Chondrocyte (in vitro differentiated cells): ENCODE measurements at places on chromosomes 5 and 9. TPM values are rescaled to one million over a fixed set of nuclear protein-coding genes. Genes with fewer than 3 reads are reported as not detected.

DNA sequence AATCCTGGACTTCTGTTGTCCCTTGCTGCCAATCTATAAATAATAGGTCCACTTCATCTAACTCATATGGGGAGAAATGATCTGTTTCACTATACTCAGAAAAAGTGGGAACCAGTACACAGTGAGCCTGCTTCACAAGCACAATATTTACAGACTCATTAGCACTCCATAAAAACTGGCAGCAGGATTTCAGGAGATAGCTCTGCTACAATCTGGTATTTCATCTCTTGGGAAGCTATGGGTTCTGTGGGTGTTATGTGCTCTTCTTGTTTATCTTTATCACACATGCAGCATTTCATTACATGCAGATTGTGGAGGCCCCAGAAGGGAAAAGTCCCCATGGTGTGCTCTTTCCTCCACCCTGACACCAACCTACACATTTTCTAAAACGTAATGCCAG is 33.2 kb downstream of the UGT3A2 start:
- no peak for DNase-seq

DNA sequence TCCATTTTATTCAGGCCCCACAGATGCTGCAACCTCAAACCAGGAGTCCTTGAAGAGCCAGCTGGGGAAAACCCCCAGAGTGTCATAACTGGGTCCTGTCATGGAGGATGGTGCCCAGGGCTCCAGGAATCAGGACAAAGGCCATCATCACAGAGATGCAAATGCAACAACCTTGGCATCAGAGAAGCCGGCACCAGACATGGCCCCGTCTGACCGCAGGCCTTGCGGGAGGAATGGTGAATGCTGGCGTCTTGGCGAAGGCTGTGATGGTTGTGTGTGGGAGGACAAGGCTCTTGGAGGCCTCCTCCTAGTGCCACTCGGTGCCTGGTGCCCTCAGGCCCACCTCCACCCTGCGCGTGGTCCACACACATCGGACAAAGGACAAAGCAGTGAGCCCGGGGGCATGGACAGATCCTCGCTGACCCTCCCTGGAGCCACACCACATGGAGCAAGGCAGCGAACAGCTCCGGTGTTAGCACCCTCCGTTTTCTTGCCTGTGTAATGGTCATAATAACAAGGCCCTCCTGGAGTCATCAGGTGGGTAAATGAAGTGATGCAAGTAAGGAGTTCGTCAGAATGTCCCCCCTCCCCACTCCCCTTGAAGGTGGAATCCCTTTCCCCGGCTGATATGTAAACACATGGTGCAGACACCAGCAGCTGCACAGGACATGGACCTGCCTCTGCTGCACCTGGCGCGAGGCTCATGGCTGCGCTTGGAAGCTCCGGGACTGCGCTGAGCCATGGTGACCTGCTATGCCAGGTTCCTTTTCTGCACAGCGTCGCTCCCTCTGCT is 380.7 kb downstream of the IRX2 start:
- DNase-seq, result no peak

Gene SUSD1
- total RNA-seq, result 18.5 to 29.6 TPM (median 28.1 TPM) in 3 replicates

Gene OTP
- total RNA-seq, result not detected in 3 replicates

DNA sequence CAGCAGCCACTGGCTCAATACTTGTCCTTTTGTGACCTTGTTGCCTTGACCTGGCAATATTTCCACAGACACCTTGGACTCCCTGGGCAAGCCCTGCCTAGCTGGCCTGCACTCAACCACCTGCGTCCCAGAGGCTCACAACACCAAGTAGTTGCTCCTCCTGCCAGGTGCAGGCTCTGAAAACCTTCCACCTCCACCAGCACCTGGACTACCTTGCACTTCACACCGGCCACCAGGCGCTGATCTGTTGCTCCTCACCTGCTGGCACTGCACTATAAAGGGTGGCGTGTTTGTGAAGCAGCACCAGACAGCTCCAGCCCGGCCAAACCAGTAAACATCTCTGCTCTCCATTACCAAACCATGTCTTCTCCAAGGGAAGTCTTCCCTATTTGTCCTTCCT is 997.7 kb downstream of the PTPRD start:
- DNase-seq, result peak; percentile 78

- DNase-seq, result peak; percentile 36
Measured at GRCh38 chr9:129309041-129309430, 131.0 kb upstream of the IER5L start.

- no peak for DNase-seq
Measured at GRCh38 chr9:134571946-134572917, 69.4 kb upstream of the COL5A1 start.

DNA sequence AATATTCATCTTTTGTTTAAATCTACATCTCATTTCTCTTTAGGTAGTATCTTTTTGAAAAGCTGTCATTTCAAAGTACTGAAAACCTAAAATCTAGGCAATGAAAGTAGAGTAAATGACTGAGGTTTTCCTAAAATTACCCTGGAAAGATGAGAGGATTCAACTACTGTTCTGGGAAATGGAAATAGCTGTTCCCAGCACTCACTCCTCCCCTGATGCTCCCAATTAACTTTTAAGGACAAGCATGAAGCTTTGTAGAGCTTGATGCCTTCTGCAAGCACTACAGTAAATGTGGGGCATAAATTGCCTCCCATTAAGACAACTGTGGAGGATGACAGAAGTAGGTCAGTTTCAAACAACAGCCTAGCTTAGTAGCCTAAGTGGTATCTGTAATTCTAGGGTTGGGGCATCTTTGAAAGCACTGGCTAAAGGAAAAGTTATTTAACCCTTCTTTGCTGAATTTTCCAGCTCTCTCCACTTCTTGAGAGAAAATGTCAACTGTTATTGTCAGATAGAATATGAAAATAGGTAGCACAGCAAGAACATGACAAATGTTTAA is 100.2 kb upstream of the GNA14 start:
- no peak for DNase-seq

GRCh38 chr5:39476843-39477220 is 52.1 kb upstream of the DAB2 start:
- no peak for DNase-seq

- no peak for DNase-seq
Measured at GRCh38 chr9:88084357-88085183, 53.7 kb downstream of the SPATA31C2 start.

- no peak for DNase-seq
Measured at GRCh38 chr5:73625372-73625943, 538 bp upstream of the ARHGEF28 start.

GRCh38 chr5:93724791-93725190 is 16.6 kb downstream of the POU5F2 start:
- DNase-seq, result no peak

- DNase-seq, result no peak
Measured at GRCh38 chr5:150129813-150130492, 25.7 kb downstream of the PDGFRB start.

Gene IFNA21
- not detected in 3 replicates for total RNA-seq

GRCh38 chr5:65262096-65262495 is 219.6 kb downstream of the ADAMTS6 start:
- no peak for DNase-seq

DNA sequence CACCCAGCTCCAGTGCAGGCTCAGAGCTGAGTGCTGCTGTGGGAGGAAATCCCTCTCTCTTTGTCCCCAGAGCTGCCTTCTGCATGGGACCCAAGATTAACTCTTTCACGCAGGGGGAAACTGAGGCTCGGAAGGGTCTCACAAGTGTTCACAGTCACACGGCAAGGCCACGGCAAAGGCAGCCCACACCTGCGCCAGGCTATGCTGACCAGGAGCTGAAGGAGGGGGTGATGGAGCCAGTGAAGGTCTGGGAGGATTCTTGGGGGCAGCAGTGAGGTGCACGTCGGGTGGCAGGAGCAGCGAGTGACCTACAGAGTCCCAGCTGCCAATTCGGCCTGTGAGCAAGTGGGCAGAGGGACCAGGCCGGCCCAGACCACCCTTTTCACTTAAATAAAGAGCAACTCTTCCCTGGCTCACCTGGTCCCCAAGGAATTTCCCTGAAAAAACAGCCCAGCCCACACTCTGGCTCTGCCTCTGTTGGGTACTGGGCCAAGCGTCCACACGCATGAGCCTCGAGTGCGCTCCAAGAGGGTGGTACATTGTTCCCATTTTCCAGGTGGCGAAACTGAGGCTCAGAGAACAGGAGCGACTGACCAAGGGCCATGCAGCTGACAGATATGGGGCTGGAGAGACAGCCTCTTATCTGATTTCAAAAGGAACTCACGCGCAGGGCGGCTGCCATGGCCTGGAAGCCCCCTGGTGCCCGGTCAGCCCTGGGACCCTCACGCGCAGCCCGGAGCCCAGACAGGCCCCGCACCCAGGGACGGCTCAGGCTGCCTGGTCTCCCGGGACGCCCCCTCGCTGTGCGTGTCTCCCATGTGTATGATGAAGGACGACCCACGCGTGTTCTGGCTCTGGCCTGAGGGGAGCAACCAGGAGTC is 28.2 kb downstream of the SARDH start:
- DNase-seq, result peak; percentile 90

- DNase-seq, result no peak
Measured at GRCh38 chr9:128055344-128056040, 11.6 kb downstream of the NAIF1 start.
